Sigmoid colon (tissue), 7 donors: ENCODE measurements at places on chromosomes 1 and 21. TPM values are rescaled to one million over a fixed set of nuclear protein-coding genes. Genes with fewer than 3 reads are reported as not detected.
A peak's percentile ranks its signal among the peaks of the same experiment; 100 is the strongest.

DNA sequence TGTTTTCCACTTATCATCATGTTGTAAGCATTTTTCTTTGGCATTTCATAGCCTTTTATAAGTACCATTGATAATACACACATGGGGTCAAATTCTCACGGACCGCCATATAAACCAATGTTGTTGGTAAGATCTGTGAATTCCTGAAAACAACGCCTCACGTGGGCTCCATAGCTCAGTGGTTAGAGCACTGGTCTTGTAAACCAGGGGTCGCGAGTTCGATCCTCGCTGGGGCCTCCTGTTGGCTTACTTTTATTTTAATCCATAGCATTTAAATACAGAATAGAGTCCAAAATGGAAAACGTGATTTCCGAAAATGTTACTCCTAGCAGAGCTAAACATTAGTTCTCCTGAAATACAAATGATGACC, 83.1 kb downstream of the HHIPL2 start:
- DNase-seq = peak; percentile 67
- H3K27ac ChIP-seq = peak overlapping the region; percentile 69
- H3K36me3 ChIP-seq = no peaks in the 10 kb centered on the region
- peaks cover 4% of the 10 kb centered on the region for H3K4me1 ChIP-seq

DNA sequence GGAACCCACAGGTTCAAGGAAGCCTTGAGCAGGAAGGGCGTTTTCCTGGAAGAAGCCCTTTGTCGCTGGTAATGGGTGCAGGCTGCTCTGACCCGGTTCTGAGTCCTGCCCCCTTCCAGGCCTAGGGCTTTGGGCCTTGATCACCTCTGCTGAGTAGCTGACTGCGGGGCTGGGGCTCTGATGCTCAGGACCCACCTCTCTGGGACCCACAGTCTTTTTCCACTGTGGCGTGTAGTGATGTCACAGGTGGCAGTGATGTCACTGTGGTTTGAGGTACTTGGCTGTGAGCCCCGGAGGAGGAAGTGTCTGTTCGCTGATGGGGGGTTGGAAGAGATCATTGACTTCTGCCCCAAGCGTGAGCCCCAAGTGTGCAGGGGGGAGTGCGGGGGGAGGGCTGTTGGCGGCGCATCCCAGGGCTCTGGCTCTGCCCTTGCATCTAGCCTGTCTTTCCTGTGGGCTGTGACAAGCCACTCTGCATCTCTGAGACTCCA, 6.9 kb downstream of the TNFRSF1B start:
- peak overlapping the region; percentile 60 for H3K27ac ChIP-seq
- no peaks in the 10 kb centered on the region for H3K4me1 ChIP-seq
- peaks cover 6% of the 10 kb centered on the region for H3K27me3 ChIP-seq
- no peaks in the 10 kb centered on the region for H3K36me3 ChIP-seq
- DNase-seq = no peak
- no peak overlapping the region for H3K4me3 ChIP-seq

- DNase-seq = peak; percentile 26
- H3K4me3 ChIP-seq = no peak overlapping the region
- H3K27me3 ChIP-seq = no peaks in the 10 kb centered on the region
- no peaks in the 10 kb centered on the region for H3K36me3 ChIP-seq
- no peak overlapping the region for H3K27ac ChIP-seq
- no peaks in the 10 kb centered on the region for H3K4me1 ChIP-seq
These were observed 717.6 kb downstream of the PTPRU start for GRCh38 chr1:29953961-29954360.

CLIC6 gene
- 0.71 TPM for total RNA-seq

CASQ2 gene
- total RNA-seq = 160 TPM

SLC44A3 gene
- total RNA-seq = 2.3 TPM

HRNR gene
- not detected for total RNA-seq

- no peaks in the 10 kb centered on the region for H3K36me3 ChIP-seq
- H3K27ac ChIP-seq = peak overlapping the region; percentile 19
- H3K4me1 ChIP-seq = peaks cover under 1% of the 10 kb centered on the region
- no peak for DNase-seq
These were observed 8.8 kb upstream of the THEMIS2 start for GRCh38 chr1:27863538-27863915.

TCP10L gene
- total RNA-seq = 1.4 TPM

GRCh38 chr1:147124266-147124665, 48.0 kb downstream of the PRKAB2 start:
- no peaks in the 10 kb centered on the region for H3K27me3 ChIP-seq
- no peaks in the 10 kb centered on the region for H3K4me1 ChIP-seq
- no peak for DNase-seq
- no peak overlapping the region for H3K4me3 ChIP-seq

DNA sequence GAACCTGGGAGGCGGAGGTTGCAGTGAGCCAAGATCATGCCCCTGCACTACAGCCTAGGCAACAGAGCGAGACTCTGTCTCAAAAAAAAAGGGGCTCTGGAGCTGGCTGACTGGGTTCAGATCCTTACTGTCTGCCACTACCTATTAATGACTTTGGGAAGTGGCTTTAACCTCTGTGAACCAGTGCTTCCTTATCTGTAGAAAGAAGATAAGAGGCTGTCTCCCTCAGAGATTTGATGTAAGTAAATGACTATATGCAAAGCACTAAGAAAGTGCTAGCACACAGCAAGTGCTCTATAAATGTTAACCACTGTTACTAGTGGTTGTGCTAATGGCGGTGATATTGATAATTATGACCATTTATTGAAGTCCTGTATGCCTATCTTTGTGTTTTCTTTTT, 94.6 kb downstream of the VPS13D start:
- peaks cover 16% of the 10 kb centered on the region for H3K36me3 ChIP-seq
- no peak overlapping the region for H3K4me3 ChIP-seq
- H3K27ac ChIP-seq = no peak overlapping the region
- H3K4me1 ChIP-seq = no peaks in the 10 kb centered on the region
- no peaks in the 10 kb centered on the region for H3K27me3 ChIP-seq

PADI4 gene
- total RNA-seq = not detected

SIKE1 gene
- 28.5 TPM for total RNA-seq

GRCh38 chr1:5658340-5659316, 333.6 kb downstream of the NPHP4 start:
- no peak overlapping the region for H3K27ac ChIP-seq
- no peaks in the 10 kb centered on the region for H3K27me3 ChIP-seq
- DNase-seq = peak; percentile 30
- no peaks in the 10 kb centered on the region for H3K36me3 ChIP-seq
- H3K4me3 ChIP-seq = no peak overlapping the region
- no peaks in the 10 kb centered on the region for H3K4me1 ChIP-seq

- H3K27me3 ChIP-seq = no peaks in the 10 kb centered on the region
- H3K27ac ChIP-seq = no peak overlapping the region
- H3K36me3 ChIP-seq = no peaks in the 10 kb centered on the region
These were observed 94.1 kb downstream of the ABCA4 start for GRCh38 chr1:94026619-94027380.

DNA sequence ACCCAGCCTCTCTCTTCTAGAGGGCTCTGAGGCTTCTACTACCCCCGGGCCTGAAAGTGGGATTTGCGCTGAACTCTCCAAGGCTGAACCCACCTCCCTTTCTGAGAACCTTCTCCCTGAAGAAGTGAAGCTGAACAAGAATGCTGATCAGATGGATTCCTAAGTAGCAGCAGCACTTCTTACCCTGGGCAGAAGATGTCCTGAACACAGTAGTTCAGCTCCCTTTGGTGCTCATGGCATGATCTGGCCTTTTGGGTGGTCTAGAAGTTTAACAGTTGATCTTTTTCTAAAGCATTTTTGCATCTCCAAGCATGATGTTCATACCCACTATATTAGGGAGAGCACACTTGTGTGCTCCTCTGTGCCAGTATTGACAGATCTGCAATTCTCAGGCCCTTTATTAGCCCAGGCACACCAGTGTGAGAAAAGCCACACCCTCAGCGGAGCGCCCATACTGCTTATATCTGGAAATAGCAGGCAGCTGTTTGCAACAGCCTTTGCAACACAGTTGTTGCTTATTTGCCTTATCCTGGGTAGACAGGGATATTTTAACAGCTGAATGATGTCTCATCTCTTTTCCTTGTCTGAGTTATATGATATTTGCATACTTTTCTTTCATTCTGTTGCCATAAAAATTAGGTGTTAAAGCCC, 34.2 kb downstream of the CNN3 start:
- no peak overlapping the region for H3K27ac ChIP-seq
- H3K4me3 ChIP-seq = no peak overlapping the region
- H3K4me1 ChIP-seq = no peaks in the 10 kb centered on the region
- no peak for DNase-seq

RPE65 gene
- not detected for total RNA-seq

C1QB gene
- total RNA-seq = 367 TPM

DNA sequence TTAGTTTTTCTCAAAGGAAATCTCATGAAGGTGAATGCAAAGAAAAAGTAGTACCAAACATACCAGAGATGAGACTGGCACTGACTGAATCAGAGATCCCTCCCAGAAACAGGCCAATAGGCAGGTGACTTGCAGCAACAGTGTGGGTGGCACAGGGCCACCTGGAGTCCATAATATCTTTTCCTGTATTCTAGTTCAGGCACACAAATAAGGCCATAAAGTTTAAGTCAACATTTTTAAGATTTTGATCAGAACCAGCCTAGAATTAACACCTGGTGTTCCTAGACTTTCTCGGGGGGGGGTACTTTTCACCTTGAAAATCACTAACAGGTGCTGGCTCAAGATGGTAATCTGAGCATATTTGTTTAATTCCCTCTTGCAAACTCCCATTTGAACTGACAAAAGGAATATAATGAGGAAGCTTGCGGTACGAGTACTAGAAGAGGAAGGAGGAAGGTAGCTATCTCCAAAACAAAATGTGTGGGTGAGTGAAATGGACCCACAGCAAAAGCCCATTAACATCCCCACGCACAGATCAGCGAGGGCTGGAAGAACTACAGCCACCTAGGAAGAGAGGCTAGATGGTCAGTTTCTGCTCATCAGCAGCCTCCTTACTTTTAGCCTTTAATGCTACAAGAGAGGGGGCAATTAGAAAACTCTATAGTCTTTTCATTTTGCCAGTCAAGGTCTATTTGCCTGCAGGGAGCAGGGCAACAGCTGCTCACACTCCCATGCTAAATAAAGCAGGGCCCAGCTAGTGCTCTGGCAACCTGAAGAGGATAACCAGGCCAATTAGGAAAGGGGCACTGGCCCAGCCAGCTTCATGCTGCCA, 18.9 kb downstream of the SDE2 start:
- H3K4me3 ChIP-seq = no peak overlapping the region
- DNase-seq = peak; percentile 26
- no peaks in the 10 kb centered on the region for H3K27me3 ChIP-seq
- peaks cover 7% of the 10 kb centered on the region for H3K4me1 ChIP-seq
- H3K36me3 ChIP-seq = peaks cover 30% of the 10 kb centered on the region
- H3K27ac ChIP-seq = no peak overlapping the region

RGS4 gene
- total RNA-seq = 15.7 TPM

GRCh38 chr1:87449348-87449963, 120.8 kb downstream of the LMO4 start:
- peak overlapping the region; percentile 47 for H3K27ac ChIP-seq
- DNase-seq = peak; percentile 87

GON4L gene
- total RNA-seq = 38.8 TPM

DNA sequence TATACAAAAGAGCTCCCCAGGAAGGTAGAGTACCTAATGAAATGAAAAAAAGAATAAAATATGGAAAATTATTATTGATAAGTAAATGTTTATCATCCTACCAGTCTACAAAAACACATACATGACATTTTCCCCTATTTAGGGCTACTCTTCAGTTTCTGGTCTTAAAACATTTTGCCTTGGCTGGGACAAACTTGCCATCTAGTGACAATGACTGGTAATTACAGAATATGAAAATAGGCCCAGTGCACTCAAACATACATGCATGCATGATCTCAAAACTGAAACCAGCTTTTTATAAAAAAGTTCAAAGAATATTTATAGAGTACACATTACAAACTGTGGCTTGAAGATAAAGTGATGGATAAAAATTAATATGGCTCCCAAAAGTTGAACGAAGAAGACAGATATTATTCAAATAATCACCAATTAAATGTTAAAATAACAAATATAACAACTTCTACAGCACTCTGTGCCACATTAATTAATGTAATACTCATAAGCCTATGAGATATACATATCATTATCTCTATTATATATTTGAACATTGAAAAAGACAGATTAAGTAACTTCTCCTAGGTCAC, 10.5 kb upstream of the RNPC3 start:
- no peak overlapping the region for H3K27ac ChIP-seq
- no peak overlapping the region for H3K4me3 ChIP-seq
- no peak for DNase-seq
- no peaks in the 10 kb centered on the region for H3K4me1 ChIP-seq
- H3K27me3 ChIP-seq = no peaks in the 10 kb centered on the region
- H3K36me3 ChIP-seq = no peaks in the 10 kb centered on the region

NUAK2 gene
- 0.71 TPM for total RNA-seq

- no peaks in the 10 kb centered on the region for H3K36me3 ChIP-seq
- peaks cover 7% of the 10 kb centered on the region for H3K27me3 ChIP-seq
- no peak for DNase-seq
- H3K4me1 ChIP-seq = no peaks in the 10 kb centered on the region
These were observed 29.4 kb upstream of the B3GALNT2 start for GRCh38 chr1:235533476-235534168.

ERRFI1 gene
- 81.1 TPM for total RNA-seq

- H3K36me3 ChIP-seq = no peaks in the 10 kb centered on the region
- H3K4me1 ChIP-seq = peaks cover 12% of the 10 kb centered on the region
- H3K27ac ChIP-seq = no peak overlapping the region
- H3K27me3 ChIP-seq = no peaks in the 10 kb centered on the region
- H3K4me3 ChIP-seq = no peak overlapping the region
These were observed 54.2 kb upstream of the EEIG2 start for GRCh38 chr1:108505763-108506070.

DNA sequence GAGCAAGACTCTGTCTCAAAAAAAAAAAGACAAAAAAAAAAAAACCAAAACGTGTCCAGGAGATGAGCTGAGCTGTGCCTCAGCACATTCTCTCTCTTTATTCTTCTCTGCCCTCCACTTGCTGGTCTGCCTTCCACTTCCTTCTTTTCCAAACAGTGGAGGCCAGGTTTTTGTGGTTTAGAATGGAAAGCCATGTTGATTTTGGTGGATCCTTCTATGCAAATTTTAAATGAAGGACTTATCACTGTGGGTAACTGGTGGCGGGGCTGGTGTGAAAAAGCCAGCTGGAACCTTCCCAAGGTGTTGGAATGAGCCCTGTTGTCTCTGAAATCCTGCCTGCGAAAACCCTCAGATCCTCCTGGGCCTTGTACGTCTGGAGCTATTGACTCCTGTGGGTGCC, 61.9 kb downstream of the PTPRU start:
- H3K4me3 ChIP-seq = no peak overlapping the region
- no peaks in the 10 kb centered on the region for H3K4me1 ChIP-seq
- no peak overlapping the region for H3K27ac ChIP-seq
- peak; percentile 40 for DNase-seq
- H3K27me3 ChIP-seq = no peaks in the 10 kb centered on the region
- H3K36me3 ChIP-seq = no peaks in the 10 kb centered on the region

GRCh38 chr1:243364330-243364729, 108.5 kb downstream of the SDCCAG8 start:
- no peaks in the 10 kb centered on the region for H3K4me1 ChIP-seq
- H3K27me3 ChIP-seq = no peaks in the 10 kb centered on the region
- no peak for DNase-seq
- H3K4me3 ChIP-seq = no peak overlapping the region
- H3K27ac ChIP-seq = no peak overlapping the region
- H3K36me3 ChIP-seq = no peaks in the 10 kb centered on the region
